ENCODE measurements at places on chromosomes 4 and X. TPM values are rescaled to one million over a fixed set of nuclear protein-coding genes. Genes with fewer than 3 reads are reported as not detected.

DNA sequence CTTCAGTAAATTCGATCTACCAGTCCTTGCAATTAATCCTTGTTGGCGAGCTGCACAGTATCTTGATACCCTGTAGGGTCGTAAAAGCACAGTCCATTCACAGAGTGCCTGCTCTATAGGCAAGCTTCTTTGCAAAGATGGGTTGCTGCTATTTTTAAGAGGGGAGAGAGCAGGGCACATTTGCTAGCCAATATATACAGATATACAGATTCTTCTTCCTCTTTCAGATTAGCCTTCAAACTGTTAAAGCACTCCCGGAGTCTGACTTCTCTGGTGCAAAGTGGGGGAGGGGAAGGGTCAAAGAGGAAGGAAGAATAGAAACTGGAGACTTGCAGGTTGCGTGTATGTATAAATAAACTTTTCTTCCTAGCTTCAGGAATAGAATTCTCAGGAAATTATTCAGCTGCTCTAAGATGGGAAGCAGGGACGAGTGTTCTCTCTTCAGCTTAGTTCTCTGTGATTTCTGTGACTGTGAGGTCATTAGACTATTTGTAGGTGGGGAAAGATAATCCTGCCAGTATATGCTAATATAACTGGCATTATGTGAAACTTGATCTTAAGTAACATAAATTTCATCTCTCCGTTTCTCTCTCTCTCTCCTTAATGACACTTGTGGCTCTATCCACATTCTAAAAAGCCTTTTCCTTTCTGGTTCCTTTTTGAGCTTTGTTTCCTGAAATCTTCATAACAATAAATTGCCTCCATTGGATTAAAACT lies at the start of gene CYSLTR1:
Gene CYSLTR1, minus strand, starts transcription at position 242 of the 717 bp plus-strand sequence. CDS start 53,865 bp downstream, outside the sequence.
- no peak for DNase-seq
- H3K36me3 ChIP-seq = peaks cover 2% of the 10 kb centered on the region
- no peaks in the 10 kb centered on the region for H3K27me3 ChIP-seq
- peaks cover 66% of the 10 kb centered on the region for H3K4me1 ChIP-seq

- peak overlapping the region; percentile 93 for H3K27ac ChIP-seq
- peak overlapping the region; percentile 53 for H3K4me3 ChIP-seq
- no peaks in the 10 kb centered on the region for H3K27me3 ChIP-seq
- H3K4me1 ChIP-seq = peaks cover 73% of the 10 kb centered on the region
These were observed 6.1 kb upstream of the CYSLTR1 start for GRCh38 chrX:78333521-78333920.

DNA sequence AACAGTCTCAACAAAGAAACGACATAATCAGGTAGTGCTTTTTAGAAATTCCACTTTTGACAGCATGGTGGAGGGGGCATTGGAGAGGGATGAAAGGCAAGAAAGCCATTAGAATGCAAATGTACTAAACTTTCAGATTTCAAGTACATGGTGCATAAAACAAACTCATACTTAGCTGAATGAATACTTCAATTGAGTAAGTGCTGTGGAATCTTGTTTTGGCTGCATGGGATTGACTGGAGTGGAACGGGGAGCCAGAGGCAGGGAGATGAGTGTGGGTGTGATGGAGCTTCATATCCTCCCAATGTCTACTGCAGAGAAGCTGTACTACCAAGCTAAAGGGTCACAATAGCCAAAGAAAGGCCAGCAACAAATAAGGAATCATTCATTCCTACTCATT lies 52.4 kb downstream of the USP46 start:
- no peaks in the 10 kb centered on the region for H3K4me1 ChIP-seq
- no peak overlapping the region for H3K4me3 ChIP-seq
- H3K27me3 ChIP-seq = no peaks in the 10 kb centered on the region
- H3K36me3 ChIP-seq = peaks cover 9% of the 10 kb centered on the region

- DNase-seq = no peak
- H3K27me3 ChIP-seq = peaks cover 46% of the 10 kb centered on the region
- H3K4me3 ChIP-seq = peak overlapping the region; percentile 50
- H3K27ac ChIP-seq = no peak overlapping the region
- H3K4me1 ChIP-seq = peaks cover 21% of the 10 kb centered on the region
These were observed 57.6 kb upstream of the LGI2 start for GRCh38 chr4:25088093-25088952.

The CCKAR gene
- not detected for total RNA-seq

DNA sequence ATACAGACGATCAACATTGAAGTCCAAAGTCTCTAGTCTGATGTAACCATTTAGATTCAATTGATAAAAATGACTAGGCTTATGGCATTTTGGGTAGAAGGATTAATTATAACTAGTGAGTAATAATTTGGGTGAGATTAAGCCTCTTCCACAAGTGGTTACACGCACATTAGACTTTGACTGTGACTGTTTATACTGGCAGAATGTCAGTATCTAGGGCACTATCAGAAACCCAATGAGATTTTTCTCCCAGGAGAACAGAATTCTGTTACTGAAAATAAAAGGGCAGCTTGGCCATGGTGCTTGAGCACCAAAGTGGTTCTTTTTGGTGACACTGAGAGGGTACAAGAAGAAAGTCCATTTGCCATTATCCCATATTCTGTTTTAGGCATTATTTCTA lies 3.3 kb downstream of the PLS3 start:
- no peak overlapping the region for H3K27ac ChIP-seq
- no peak overlapping the region for H3K4me3 ChIP-seq
- H3K27me3 ChIP-seq = peaks cover 10% of the 10 kb centered on the region
- DNase-seq = no peak
- no peaks in the 10 kb centered on the region for H3K36me3 ChIP-seq
- no peaks in the 10 kb centered on the region for H3K4me1 ChIP-seq

- no peak overlapping the region for H3K27ac ChIP-seq
- peaks cover 2% of the 10 kb centered on the region for H3K36me3 ChIP-seq
- H3K4me3 ChIP-seq = no peak overlapping the region
These were observed 7.9 kb upstream of the MSANTD1 start for GRCh38 chr4:3240936-3241522.

GRCh38 chr4:56099378-56099786 lies 150.6 kb downstream of the CEP135 start:
- no peak overlapping the region for H3K27ac ChIP-seq
- no peaks in the 10 kb centered on the region for H3K4me1 ChIP-seq

The AFF2 gene
- 1.5 TPM for total RNA-seq

DNA sequence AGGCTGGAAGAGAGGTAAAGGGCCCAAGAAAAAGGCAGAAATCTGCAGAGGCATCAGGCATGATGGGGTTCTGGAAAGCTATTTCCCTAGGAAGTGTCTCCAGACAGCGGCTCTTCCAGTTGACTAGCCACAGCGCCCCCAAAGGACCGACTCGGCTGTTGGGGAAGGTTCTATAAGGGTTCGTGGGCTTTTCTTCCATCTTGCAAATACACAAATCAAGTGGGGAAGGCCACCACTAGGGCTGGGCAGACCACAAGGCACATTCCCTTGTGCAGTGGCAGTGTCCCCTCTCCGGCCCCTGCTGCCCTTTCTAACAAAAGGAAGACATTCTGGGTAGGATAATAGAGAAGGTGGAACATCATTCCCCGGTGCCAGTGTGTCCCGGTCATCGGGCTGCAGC lies 18.2 kb downstream of the BCOR start:
- H3K27me3 ChIP-seq = no peaks in the 10 kb centered on the region
- peaks cover 40% of the 10 kb centered on the region for H3K4me1 ChIP-seq
- H3K4me3 ChIP-seq = no peak overlapping the region
- H3K36me3 ChIP-seq = peaks cover 17% of the 10 kb centered on the region
- no peak for DNase-seq

The TIGD4 gene
- total RNA-seq = 0.24 TPM

- peaks cover 34% of the 10 kb centered on the region for H3K4me1 ChIP-seq
- peak overlapping the region; percentile 76 for H3K4me3 ChIP-seq
- H3K36me3 ChIP-seq = peaks cover 8% of the 10 kb centered on the region
These were observed 14.4 kb downstream of the BCOR start for GRCh38 chrX:40083120-40083978.

- peaks cover 18% of the 10 kb centered on the region for H3K36me3 ChIP-seq
- H3K27ac ChIP-seq = peak overlapping the region; percentile 88
- no peak for DNase-seq
- H3K4me1 ChIP-seq = peaks cover 49% of the 10 kb centered on the region
These were observed 700 bp downstream of the VMA21 start for GRCh38 chrX:151397741-151398070.

The HTT-AS gene
- total RNA-seq = not detected

DNA sequence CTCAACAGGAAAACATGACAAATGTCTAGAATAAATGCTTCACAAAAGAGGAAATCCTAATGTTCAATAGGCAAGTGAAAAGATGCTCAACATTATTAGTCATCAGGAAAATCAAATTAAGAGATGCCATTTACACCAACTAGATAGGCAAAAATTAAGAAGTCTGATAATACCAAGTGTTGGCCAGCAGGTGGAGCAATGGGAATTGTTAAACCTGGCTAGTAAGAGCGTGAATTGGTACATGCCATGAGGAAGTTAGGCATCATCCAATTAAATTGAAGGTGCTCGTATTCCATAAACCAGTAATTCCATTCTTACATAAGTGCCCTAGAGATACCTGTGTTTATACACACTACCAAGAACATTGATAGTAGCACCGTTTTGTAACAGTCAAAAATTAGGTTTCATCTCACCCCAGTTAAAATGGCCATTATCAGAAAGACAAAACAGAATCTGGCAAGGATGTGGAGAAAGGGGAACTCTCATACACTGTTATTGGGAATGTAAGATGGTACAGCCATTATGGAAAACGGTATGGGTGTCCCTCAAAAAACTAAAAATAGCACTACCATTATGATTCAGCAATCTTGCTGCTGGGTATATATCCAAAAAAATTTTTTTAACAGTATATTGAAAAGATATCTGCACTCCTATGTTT lies 14.0 kb upstream of the ZCCHC18 start:
- DNase-seq = peak; percentile 16
- H3K36me3 ChIP-seq = no peaks in the 10 kb centered on the region
- peaks cover 16% of the 10 kb centered on the region for H3K27me3 ChIP-seq
- no peak overlapping the region for H3K27ac ChIP-seq
- no peak overlapping the region for H3K4me3 ChIP-seq

Measured in activated T-helper 1 cell treated with anti-CD3 and anti-CD28 coated beads, Interleukin-12 subunit alpha, Interleukin-12 subunit beta, Interleukin-2, Interleukin-4 antibody, amounts not matched to agents 30 ng/mL and 10 ng/mL and 1 ng/mL, durations not matched to agents 14 hours and 24 hours and 36 hours (primary cell).